RWPE2 (cell line): ENCODE measurements at places on chromosomes 7 and 10.

GRCh38 chr7:47827871-47828270, 120.4 kb downstream of the PKD1L1 start:
- DNase-seq, result no peak

DNA sequence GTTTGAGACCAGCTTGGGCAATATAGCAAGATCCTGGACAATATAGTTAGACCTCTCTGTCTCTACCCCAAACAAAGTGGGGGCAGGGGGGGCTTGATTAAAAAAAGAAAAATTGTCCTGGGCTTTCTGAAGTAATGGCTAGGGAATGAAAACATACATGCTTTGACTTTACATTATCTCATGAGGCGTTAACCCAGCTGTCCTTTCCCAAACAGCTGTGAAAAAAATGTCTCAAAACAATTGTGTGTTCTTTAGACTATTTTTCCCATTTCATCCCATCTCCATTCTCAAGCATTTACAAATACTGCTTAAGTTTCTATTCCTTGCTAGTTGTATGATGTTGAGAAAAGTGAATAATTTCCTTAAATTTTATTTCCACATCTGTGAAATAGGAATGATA, 27.0 kb upstream of the CDK13 start:
- DNase-seq, result no peak

DNA sequence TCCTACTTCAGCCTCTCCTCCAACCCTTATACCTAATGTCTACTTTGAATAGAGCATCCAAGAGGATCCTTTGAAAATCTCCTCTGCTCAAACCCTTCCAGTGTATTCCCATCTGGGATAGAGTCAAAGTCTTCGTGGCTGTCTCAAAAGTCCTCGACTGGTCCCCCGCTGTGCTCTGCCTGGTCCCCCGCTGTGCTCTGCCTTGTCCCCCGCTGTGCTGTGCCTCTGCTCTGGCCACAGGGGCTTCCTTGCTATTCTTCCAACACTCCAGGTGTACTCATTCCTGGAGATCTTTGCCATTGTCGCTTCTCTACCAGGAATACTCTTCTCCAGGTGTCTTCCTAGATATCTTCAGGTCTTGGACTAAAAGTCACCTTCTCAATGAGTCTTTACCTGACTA, 36.1 kb upstream of the COMMD3 start:
- DNase-seq, result no peak

DNA sequence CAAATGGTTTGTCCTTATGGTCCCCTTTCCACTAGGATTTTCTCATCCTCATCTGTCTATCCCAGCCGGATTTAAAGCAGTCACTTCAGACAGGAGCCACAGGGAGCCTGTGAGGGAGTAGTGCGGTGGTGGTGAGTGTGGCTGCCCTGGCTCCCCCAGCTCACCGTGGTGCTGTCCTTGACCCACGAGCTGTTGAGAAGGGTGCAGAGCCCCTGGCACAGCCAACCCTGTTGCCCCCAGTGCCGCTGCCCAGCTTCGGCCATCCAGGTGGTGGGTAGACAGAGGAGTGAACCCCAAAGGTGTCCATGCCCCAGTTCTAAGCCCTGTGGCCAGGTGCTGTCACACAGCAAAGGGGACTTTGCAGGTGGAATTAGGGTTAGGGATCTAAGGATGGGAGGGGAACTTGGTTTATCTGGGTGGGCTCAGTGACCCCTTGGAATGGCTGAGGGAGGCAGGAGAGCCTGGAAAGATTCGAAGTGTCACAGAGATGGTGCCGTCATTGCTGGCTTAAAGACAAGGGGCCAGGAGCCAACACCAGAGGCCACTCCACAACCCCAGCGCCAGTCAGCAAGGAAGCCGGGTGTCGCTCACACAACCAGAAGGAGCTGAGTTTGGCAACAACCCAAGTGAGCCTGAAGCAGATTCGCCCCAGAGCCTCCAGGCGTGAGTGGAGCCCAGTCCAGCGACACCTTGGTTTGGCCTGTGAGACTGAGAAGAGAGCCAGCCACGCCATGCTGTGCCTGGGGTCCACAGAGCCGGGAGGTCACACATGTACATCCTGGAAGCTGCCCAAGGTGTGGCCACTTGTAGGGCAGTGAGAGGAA, 142.4 kb downstream of the ADCY1 start:
- DNase-seq, result no peak

DNA sequence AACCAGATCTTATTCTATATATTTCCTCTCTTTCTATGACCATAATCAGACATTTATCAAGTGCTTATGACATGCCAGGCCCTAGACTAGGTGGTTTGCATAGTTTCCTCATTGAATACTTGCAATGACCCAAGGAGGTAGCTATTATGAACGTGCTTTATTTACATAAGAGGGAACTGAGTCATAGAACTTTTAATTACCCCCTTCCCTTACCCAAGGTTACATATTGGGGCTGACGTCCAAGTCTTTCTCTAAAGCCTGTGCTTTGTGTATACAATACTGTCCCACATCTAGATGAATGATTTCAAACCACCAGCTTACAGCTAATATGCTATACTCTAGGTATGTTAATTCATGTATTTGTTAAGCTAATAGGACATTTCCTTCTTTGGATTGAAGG, 91.9 kb upstream of the NPY start:
- no peak for DNase-seq

GRCh38 chr10:62457598-62457997, 83.4 kb downstream of the ZNF365 start:
- DNase-seq, result no peak

DNA sequence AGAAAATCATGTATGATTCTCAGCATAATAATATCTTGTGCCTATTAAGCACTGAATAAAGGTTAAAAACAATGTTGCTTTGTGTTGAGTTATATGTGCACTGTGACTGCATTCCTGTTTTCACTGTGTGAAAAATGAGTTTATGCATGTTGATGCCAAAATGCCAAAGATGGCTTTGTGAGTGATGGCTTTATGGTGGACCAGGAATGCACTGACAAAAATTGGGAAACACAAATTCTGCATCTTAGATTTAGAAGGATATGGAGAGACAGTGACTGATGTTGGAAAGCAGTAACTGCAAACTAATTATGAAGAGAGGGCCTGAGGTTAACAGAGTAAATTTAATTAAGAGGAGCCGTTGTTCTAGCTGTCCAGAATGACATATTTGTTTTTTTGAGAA, 440.4 kb downstream of the KIF20B start:
- no peak for DNase-seq

DNA sequence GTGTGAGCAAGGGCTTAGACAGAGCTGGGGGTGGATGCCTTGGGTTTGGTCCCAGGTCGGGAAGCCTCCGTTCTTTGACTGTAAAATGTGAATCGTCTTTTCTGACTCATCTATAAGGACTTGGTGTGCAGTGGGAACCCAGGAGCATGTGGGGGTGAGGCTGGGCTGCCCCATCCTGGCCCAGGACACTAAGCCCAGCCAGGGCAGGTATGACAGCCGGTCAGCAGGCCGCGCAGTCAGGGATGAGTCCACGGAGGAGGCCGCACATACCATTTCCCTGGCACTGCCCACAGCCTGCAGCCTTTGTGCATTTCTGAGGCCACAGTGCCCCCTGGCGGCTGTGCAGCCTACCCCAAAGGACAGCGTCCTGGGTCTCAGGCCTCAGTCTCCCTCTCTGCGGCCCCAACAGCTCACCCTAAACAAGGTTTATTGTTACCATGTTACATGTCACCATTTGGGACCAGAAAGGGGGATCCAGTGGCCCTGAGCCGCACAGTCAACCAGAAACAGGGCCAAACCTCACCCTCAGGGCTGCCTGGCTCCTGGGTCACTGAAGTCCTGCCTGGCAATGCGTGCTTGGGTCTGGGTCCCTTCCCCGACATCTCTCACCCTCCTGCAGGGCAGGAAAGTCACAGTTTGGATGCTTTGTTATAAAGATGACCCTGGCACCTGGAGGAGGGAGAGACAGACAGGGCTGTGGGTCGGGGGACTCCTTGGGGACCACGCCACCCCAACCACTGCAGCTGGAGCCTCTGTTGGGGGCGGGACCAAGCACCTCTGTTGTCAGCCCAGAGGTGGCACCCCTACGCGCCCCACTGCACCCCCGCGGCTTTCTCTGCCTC, 14.4 kb upstream of the SH2B2 start:
- DNase-seq, result peak; percentile 81

GRCh38 chr7:28957751-28958234, 337 bp downstream of the TRIL start:
- DNase-seq, result no peak

GRCh38 chr7:142391191-142391992, 133.5 kb upstream of the PRSS58 start:
- DNase-seq, result no peak

- no peak for DNase-seq
These were observed 41.4 kb downstream of the EBF3 start for GRCh38 chr10:129922598-129923123.

GRCh38 chr10:121624836-121625486, 26.7 kb upstream of the FGFR2 start:
- no peak for DNase-seq

GRCh38 chr10:66714741-66715140, 211.1 kb upstream of the LRRTM3 start:
- no peak for DNase-seq

- no peak for DNase-seq
These were observed 514.3 kb upstream of the ADARB2 start for GRCh38 chr10:2251631-2252030.

DNA sequence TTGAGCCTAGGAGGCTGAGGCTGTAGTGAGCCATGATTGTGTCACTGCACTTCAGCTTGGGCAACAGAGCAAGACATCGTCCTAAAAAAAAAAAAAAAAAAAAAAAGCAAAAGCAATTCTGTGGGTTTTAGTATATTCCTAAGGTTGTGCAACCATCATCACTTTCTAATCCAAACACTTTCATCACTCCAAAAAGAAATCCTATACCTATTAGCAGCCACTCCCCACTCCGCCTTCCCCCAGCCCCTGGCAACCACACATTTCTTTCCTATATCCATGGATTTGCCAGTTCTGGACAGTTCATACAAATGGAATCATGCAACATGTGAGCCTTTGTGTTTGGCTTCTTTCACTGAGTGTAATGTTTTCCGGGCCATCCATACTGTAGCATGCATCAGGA, 20.4 kb downstream of the ZAN start:
- no peak for DNase-seq

GRCh38 chr7:5373300-5373699, 50.3 kb downstream of the TNRC18 start:
- DNase-seq, result no peak

DNA sequence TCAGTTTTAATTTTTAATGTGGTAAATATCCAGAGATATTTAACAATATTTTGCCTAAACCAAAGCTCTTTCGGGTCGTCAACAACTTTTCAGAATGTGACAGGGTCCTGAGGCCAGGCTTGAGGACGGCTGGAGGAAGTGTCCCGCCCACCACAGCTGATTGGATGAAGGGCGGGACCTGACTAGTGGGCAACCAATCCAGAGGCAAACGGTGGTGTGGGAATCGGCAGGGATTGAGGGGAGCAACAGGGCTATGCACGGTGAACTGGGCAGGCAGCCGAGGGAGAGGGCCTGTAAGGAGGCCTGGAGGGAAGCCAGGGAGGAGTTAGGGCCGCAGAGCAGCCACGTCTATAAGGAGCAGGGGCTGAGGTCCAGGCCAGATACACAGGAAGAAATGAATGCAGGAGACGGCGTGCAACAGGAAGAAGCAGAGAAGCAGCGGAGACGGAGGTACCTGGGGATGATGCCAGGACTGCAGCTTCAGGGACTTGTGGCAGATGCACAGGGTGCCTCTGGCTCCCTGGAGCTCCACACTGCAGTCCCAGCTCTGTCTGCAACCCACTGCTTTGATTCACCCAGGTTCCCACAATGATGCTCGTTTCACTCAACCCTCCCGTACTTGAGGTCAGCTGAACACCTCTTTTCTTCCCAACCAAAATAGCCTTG, 46.1 kb upstream of the ZMIZ1 start:
- peak; percentile 42 for DNase-seq

DNA sequence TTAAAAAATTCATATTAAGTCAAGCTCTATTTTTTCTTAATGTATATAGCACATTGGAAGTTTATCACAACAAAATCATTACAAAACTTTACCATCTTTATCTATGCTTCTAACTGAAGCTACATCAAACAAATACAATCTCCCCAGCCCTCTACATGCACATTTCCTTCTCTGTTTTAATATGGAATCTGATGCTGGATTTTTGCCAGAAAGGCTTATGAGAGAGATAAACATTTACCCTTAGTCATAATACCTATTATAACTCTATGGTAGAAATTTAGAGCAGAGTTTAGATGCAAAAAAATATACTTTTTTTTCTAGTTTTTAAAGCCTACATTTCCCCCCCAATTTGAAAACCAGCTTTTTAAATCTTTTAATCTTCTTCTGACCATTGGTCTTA, 1198.6 kb downstream of the GATA3 start:
- no peak for DNase-seq

GRCh38 chr7:70674571-70675010, 457.4 kb upstream of the GALNT17 start:
- no peak for DNase-seq

DNA sequence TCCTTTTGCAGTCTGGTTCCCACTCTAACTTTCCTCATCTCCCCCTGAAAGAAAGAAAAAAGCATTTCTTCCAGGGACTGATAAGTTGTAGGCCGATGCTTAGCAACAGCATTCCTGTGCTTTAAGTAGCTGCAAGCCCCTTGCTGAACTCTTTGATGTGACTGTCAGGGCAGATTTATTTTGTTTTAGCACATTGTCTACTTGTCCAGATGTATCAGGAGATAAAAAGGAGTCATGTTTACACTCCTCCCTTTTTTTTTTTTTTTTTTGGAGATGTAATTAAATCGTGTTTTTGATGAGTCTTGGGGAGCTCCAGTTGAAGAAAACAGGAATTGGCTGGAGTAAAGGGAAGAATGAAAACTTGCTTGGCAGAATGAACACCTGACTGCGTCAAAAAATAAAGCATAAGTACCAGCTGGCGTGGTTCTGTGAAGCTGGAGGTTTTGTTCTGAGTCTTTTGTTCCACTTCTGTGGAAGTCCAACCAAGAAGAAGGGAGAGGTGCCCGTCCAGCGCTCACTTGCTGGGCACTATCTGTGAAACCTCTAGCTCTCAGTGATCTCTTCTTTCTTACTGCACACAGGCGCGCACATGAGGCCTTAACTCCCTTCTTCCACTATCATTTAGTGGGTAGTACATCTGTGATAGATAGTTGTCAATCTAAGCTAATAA, 871.7 kb downstream of the LRMDA start:
- DNase-seq, result no peak

DNA sequence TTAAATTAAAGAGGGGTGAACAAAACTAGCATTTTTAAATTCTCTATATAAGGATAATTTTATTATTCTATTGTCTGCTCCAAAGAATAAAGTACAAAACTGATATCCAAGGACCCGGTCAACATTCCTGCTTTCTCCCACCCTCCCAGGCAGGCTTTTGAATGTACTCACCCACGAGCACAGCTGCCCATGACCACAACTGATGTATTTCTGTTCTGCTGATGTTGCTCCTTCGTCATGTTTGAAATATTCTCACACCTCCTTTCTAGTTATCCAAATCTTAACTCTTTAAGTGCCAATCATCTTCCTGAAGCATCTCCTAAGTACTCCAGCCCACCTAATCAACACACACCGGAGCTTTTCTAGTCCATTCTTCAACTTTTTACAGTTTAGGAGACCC, 46.7 kb downstream of the CALD1 start:
- no peak for DNase-seq

- no peak for DNase-seq
These were observed 39.6 kb downstream of the GLI3 start for GRCh38 chr7:42197451-42197850.

GRCh38 chr7:79489371-79489770, 35.9 kb upstream of the MAGI2 start:
- DNase-seq, result no peak

- no peak for DNase-seq
These were observed 159.2 kb downstream of the PRKG1 start for GRCh38 chr10:51233337-51234100.
